ENCODE measurements at places on chromosomes 13 and 19.
A peak's percentile ranks its signal among the peaks of the same experiment; 100 is the strongest.

DNA sequence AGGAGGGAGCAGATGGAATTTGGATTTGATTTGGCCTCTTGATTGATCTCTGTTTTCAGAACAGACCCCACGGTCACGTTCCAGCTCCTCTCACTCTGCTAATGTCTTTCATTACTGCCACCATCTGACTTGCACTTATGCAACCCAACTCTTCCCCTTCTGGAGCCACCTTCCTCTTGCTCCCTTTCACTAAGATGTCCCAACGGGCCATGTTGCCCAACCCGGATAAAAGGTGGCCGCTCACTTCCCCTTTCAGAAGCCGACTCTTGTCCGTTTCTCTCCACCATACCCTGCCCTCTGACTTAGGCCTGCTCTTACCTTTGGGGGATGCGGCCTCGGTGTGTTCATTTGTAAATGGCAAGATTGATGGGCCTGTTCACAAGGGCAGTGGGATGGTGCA lies 27.4 kb upstream of the CYP4F8 start:
- ATAC-seq = no peak

- no peak for ATAC-seq
Observed at GRCh38 chr13:73413656-73414055, 354.9 kb downstream of the KLF5 start.

GRCh38 chr19:16288544-16288943 lies 36.1 kb upstream of the KLF2 start:
- ATAC-seq = no peak

- no peak for ATAC-seq
Observed at GRCh38 chr13:20475927-20476691, 49.5 kb downstream of the CRYL1 start.

GRCh38 chr19:7850000-7850813 lies 20.2 kb downstream of the EVI5L start:
- peak; percentile 70 for ATAC-seq

GRCh38 chr13:46012404-46012803 lies 40.1 kb downstream of the ZC3H13 start:
- ATAC-seq = no peak

DNA sequence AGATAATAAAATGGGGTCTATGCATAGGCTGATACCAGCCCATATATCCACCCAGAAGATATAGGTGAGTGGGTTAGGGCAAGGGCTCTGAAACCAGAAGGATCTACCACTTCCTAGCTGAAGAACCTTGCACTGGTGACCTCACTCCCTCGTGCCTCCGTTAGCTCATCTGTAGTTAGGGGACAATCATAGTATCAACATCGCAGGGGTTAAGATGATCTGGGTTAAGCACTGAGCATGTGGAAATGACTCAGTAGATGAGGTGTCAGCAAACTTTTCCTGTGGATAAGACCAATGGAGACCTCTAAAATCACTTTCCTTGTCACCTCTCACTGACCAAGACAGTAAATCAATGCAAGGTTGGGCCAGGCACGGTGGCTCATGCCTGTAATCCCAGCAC lies 30.5 kb downstream of the TNFSF14 start:
- peak; percentile 36 for ATAC-seq

GRCh38 chr19:37251308-37252229 lies 33.6 kb downstream of the ZNF383 start:
- peak; percentile 99 for ATAC-seq

GRCh38 chr13:51825165-51825592 lies 19.8 kb downstream of the TMEM272 start:
- no peak for ATAC-seq

DNA sequence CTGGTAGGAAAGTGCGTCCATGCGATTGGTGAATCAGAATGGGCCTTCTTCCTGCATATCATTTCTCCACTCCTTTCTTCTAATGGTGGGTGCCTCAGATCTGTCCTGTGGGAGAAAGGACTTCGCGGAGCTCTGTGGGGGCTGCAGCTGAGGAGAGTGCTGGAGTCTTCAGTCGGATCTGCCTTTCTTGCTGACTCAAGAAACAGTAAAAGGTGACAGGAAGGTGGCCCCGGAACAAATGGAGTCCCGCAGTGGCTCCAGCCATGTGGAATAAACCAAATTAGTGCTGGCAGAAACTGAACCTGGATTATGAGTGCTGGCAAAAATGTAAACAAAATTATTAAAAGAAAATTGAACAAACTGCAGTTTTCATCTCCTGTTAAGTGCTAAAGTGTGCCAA lies 15.1 kb upstream of the GAS6 start:
- ATAC-seq = no peak

- no peak for ATAC-seq
Observed at GRCh38 chr19:46861691-46862502, 1.1 kb downstream of the ARHGAP35 start.

DNA sequence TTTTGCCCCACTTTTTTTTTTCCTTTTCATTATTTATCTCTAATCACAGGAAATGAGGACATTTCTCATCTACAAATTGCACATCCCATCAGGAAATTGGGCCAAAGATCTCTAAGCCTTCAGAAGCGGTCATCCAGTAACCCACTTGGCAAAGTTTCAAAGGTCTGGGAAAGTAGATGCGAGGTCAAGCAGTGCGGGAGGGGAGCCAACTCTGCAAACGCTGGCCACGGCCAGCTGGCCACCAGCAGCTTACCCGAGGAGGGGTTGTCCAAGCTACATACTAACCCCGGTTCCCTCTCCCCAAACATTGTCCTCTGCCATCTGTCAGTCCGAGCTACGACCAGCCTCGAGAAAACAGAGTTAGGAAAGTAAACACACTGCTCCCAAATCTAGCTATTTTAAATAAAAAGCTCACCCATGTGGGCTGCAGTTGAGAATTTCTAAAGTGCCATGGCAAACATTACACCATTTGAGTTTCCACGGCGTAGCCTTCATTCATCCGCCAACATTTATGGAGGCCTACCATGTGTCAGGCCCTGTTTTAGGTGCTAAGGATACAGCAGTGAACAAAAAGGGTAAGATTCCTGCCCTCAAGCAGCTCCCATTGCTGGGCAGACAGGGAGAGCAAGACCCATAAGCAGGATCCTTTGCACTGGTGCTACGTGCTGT lies 11.5 kb downstream of the FFAR2 start:
- ATAC-seq = no peak

DNA sequence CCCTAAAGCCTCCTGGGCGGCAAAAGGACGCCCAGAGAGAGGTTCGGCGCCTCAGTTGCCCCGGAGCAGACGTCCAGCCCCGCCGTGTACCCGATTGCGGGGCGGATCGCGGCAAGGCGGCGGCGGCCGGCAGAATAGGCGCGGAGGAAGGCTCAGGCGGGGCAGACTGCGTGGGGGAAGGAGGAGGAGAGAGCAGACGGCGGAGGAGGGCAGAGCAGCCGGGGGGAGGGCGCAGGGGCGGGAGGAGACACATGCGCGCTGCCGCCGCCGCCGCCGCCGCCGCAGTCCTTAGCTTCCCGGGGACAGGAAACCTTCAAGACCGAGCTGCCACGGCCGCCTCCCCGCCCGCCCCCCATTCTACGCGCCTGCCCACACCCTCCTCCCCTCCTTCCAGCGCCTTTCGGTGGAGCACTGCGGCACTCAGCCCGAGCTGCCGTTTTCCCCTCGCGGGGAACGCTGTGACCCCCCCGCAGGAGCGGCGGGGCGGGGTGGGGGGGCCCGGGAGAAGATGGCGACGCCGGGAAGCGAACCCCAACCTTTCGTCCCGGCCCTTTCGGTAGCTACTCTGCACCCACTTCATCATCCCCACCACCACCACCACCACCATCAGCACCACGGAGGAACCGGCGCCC lies at the start of gene LRCH1:
TSS of gene LRCH1 (plus strand) at position 282 of the 632 bp plus-strand sequence. CDS start at position 509, 227 bp downstream.
- peak; percentile 85 for ATAC-seq

DNA sequence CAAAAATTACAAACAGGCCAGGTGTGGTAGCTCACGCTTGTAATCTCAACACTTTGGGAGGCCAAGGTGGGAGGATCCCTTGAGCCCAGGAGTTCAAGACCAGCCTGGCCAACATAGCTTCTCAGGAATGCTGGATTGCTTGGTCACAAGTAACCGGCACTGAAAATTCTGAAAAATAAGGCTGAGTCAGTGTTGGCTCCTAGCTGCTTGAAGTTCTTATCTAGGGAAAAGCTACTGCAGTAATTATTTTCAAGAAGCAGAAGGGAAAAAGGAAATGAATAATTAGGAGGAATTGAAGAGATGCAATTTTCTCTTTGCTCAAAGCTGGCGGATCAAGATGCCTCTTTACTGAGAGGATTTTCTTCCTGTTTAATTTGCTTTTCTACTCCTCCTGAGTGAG lies 75.0 kb upstream of the GTF3A start:
- ATAC-seq = no peak

- ATAC-seq = peak; percentile 100
Observed at GRCh38 chr13:29362849-29363604, 232.5 kb downstream of the SLC7A1 start.

- ATAC-seq = no peak
Observed at GRCh38 chr13:32408296-32409000, 19.5 kb downstream of the N4BP2L1 start.

- ATAC-seq = peak; percentile 70
Observed at GRCh38 chr19:35882114-35882832, 13.9 kb downstream of the APLP1 start.

GRCh38 chr19:7657131-7657751 lies 11.6 kb upstream of the RETN start:
- no peak for ATAC-seq

- ATAC-seq = peak; percentile 79
Observed at GRCh38 chr13:31880851-31881494, 141.6 kb downstream of the RXFP2 start.

GRCh38 chr13:79794931-79795330 lies 314.0 kb downstream of the NDFIP2 start:
- no peak for ATAC-seq

DNA sequence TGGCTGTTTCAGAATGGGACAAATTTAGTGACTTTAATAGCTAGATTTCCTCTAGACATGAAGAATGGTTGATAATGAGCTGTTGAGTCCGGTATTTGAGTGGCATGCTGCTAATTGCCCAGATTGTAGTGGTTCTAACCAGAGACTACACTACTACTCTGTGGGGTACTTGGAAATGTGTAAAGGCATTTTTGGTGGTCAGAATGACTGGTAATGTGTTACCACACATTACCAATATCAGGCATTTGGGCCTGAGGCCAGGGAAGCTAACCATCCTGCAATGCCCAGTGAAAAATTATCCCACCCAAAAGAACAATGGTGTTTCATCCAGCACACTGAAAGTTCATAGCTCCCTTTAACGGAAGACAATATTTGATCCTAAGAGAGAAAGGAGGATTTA lies 17.5 kb upstream of the N4BP2L1 start:
- no peak for ATAC-seq

DNA sequence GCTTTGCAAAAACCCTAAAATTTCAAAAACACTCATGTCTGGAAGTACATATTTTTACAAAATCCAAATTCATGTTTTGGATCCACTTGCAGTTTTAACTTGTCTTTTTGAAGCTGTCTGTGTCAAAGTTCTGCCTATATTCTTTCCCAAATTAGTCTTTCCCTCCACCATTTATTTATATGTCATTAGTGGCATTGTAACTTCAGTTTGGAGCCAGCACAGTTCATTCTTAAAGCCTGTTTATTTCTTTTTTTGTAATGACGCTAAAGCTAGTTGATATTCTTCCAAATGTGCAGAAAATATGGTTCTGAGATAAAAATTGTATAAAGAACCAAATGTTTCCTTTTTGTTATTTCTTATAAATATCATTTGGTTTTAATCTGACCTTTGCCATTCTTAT lies 2039.3 kb downstream of the OLFM4 start:
- no peak for ATAC-seq

DNA sequence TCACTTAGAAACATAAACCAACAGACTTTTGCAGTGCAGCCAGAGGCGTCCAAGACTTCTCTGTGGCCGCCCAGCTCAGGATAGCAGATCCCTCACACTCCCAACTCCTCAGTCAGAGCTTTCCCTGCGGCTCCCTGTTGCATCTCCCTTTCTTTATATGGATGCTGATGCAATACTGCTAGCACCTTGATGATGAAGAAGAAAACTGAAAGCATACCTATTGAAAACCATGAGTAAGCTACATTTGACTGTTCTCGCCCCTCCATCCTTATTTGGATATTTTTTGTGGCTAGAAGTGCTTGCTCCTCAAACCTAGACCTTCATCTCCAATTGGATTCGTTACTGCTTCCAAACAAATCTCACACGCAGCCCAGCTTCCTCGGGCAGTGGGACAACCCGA lies 57.3 kb upstream of the UBL3 start:
- ATAC-seq = no peak

DNA sequence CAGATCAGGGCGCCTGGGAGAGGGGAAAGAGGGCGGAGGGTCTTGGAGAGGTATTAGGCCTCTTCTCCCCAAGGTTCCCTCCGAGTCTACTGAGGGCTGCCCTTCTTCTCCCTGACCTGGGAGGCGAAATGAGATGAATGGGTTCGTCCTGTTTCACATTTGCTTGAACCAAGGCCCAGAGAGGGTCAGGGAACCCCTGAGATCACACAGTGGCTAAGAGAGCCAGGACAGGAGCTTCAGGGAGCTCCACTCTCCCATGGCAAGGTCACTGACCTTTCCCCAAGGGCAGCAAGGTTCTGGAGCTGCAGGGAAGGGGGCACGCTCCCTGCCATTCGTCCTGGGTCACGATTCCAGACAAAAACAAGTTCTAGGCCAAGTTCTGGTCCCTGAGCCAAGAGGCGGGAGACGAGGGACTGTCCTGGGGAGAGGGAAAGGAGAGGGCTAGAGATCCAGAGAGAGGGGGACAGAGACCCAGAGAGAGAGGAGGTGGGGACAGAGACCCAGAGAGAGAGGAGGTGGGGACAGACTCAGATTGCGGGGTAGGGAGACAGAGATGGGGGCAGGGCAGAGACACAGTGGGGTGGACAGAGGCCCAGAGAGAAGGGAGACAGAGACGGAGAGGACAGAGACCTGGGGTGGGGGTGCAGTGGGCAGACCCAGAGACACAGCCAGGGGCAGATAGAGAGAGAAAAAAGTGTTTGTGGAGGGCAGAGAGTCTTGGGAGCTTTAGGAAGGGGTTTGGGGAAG lies 541 bp downstream of the ASPDH start:
- ATAC-seq = no peak

DNA sequence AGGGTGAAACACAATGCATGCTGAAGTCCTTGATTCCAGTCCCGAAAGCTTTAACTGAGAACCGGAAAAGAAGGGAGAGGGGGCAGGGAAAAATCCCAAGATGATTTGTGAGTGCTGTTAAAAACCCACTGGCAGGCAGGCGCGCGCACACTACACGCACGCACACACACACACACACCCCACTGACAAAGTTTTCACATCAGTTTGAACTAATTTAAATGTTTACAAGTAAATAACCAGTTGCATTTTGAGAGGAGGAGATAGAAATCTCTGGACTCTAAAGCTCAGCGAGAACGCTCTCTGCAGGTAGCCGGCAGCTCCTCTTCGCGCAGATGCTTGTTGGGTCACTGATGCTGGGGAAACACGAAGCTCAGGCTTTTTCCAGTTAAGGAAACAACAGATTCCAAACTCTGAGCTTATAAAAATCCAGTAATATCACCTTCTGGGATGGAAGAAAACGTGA lies 818 bp upstream of the SLITRK1 start:
- no peak for ATAC-seq
